ENCODE measurements at places on chromosomes 5 and 9.

- no peak for DNase-seq
Observed at GRCh38 chr5:153400931-153401330, 89.5 kb upstream of the GRIA1 start.

GRCh38 chr5:163888366-163888765 is 382.9 kb downstream of the MAT2B start:
- DNase-seq: no peak

- no peak for DNase-seq
Observed at GRCh38 chr9:89484475-89485404, 13.2 kb downstream of the SEMA4D start.

DNA sequence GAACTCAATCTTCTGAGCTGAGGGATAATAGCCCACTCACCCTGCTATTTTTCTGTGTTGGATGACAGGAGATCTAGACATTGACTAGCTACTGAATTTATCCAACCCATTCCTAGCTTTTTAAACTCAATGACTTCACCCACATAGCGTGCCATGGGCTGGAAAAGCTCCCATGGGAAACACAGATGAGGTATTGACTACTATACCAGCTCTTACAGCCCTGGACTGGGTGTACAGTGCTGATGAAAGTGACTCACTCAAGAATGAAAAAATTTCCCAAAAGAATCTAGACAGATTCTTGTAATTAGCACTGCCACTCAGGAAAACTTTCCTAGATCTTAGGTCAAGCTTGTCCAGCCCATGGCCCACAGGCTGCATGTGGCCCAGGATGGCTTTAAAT is 72.7 kb upstream of the NREP start:
- DNase-seq: no peak

DNA sequence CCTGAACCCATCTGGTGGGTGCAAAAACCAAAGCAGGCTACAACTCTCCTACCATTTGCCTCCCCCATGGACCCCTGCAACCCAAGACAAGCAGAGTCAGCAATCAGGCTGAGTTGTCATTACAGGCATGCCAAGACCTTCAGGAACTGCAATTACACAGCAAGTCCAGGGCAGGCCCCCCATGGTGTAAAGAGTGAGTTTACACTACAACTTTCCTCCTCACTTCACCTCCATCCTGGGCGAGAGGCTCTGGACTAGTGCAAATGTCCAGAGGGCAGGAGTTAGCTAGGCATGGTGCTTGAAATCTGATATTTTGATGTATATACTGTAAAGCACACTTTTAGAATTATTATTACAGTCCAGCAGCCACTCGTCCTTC is 7.0 kb upstream of the P4HA2 start:
- DNase-seq: no peak

- DNase-seq: no peak
Observed at GRCh38 chr9:28909526-28909925, 1336.2 kb upstream of the C9orf72 start.

DNA sequence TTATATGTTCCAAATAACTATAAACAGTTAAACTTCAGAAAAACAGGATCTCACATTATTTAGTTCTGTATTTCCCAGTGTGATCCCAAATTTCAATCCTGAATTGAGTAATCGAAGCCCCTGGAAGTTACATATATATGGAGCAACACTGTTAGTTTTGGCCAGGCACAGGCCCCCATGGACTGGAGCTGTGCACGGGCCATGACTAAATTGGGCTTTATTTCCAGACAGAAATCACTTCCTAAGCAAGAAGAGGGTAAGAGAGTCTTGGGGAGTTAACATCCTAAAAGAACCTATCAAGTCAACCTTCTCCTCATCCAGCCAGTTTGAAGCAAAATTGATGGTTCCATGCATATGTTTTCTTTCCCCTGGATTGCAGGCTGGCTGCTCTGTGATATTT is 393.0 kb downstream of the TMEM167A start:
- DNase-seq: no peak

- peak; percentile 68 for DNase-seq
Observed at GRCh38 chr5:96876292-96876850, at the start of gene ERAP2. TSS of gene ERAP2 (plus strand) at chr5:96876500. CDS start at chr5:96879686, 3,186 bp downstream.

- no peak for DNase-seq
Observed at GRCh38 chr5:179612577-179613459, 10.7 kb downstream of the HNRNPH1 start.

DNA sequence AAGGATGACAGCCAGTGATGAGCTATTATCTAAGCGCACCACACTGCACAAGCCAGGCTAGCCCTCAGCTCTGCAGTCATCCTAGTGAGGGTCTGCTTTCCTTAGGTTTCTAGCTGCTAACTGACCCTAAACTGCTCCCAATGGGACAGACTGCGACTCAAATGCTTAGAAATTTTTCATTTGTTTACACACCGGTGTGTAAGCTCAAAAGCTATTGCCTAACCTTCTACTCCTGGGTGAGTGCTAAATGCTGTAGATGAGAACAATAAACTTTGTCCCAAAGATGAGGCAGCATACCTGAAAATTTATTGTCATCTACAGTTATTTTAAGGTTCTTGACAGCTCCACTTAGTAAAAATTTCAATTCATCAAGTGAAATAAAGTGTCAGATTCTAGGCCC is 311.4 kb downstream of the TMEM167A start:
- no peak for DNase-seq

- no peak for DNase-seq
Observed at GRCh38 chr5:135975122-135975521, 20.3 kb upstream of the LECT2 start.

DNA sequence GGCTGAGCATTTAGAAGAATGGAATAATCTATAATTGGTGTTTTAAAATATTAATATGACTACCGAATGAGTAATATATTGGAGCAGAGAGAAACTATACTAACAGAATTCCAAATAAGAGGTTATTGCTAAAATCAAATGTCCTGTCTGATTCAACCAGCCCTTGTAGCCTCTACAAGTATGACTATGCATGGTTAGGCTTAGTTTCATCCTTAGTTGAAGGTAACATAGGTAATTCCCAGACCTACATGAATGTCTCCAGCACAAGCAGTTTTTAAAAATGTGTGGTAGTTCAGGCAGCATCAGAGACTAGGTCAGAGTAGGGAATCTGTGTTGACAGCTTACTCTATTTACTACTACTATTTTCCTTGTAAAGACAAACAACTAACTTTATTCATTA is 51.7 kb upstream of the SLC27A6 start:
- peak; percentile 4 for DNase-seq

GRCh38 chr5:78005021-78005785 is 229.1 kb upstream of the TBCA start:
- DNase-seq: no peak

- no peak for DNase-seq
Observed at GRCh38 chr5:31895199-31895820, 256.4 kb downstream of the PDZD2 start.

DNA sequence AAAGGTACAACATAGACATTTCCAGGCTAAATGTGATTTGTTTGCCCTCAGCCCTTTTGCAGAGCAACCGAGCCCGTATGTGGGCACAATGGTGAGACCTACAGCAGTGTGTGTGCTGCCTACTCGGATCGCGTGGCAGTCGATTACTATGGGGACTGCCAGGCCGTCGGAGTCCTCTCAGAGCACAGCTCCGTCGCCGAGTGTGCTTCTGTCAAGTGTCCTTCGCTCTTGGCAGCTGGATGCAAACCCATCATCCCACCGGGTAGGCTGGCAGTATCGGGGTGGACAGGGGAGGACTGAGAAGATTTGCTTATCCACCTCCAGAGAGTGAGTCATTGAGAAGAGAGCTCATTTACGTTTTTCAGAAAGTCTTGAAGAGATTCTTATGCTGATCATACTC is 17.8 kb upstream of the GLIPR2 start:
- DNase-seq: no peak

DNA sequence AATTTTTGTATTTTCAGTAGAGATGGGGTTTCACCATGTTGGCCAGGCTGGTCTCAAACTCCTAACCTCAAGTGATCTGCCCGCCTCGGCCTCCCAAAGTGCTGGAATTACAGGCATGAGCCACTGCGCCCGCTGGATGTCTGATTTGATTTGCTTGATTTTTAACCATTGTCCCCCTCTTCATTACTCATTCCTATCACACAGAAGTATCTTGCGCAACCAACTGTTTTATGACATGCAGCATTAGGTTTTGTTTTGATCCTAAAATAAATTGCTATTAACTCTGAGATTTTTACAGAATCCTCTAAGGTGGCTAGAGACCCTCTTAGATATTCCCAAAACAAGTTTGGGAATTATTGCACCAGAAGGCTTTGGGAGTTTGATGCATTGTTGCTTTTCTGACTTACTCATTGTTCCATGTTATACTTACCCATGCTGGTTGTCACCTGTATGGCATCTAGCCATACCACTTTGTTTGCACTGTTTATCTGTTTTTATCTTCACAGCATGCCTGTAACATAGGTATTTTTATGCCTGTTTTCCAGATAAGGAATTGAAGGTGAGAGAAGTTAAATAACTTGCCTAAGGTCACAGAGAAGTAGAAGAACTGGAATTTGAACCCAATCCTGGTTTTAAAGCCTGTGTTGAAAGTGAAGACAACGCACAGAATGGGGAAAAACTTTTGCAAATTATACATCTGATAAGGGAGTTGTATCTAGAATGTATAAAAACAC is 35.9 kb upstream of the PWWP2A start:
- no peak for DNase-seq

GRCh38 chr9:92295240-92295790 is 1.8 kb upstream of the IARS1 start:
- no peak for DNase-seq

DNA sequence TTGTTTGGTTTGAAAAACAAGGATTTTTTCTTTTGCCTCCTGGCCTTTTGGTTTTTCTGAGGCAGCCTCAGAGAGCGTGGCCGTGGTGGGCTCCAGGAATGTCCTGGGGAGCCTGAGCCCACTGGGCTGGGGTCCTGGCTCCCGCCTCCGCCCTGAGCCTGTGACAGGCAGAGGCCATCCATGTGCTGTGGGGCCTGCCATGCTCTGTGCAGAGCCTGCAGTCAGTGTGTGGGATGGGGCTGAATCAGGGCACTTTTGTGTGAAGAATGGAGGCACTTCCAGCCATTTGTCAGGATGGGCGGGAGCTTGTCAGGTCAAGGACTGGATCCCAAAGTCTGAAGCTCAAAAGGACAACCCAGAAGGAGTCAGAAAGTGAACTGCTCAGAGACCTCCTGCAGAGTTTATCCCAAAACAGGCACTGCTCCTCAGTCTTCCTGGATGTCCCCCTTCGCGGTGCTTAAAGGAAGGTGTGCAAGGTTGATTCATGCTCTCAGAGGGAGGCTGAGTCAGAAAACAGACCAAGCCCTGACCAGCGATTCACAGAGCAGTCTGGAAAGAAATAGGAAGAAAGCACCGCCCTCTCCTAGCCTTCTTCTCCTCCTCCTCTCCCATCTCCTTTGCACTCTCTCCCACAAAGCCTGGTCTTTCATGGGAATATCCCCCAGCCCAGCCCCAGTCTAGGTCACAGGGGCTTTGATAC is 53.2 kb downstream of the MVB12B start:
- DNase-seq: no peak

GRCh38 chr9:28024676-28025075 is 451.4 kb upstream of the C9orf72 start:
- DNase-seq: no peak

DNA sequence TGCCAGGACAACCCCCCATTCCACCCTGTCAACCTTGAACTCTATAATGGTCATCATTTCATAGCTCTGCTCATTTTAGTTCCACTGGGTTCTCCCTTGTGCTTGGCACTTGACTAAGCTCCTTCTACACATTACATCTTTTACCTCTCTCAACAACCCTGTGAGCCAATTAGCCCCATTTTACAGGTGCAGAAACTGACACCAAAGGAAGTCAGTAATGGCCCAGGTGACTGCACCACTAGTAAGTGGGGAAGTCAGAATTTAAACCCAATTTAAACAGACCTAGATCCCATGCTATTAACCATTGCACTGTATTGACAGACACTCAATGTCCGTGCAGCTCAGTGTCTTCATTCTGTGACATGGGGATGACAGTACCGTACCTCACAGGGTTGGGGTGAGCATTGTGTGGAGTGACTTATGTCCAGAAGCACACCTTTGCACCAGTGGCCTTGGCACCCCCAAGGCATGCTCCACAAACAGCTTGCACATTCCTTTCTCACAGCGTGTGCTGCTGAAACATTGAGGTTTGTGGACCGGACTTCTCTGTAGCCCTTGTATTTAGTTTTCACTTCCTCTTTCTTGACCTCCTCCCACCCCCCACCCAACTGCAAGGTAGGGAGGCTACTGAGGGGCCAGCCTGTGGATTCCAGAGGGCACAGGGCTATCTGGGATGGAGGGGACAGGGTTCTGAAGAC is 23.1 kb downstream of the IRF1 start:
- no peak for DNase-seq

GRCh38 chr5:178677429-178677828 is 50.6 kb upstream of the CLK4 start:
- DNase-seq: no peak

DNA sequence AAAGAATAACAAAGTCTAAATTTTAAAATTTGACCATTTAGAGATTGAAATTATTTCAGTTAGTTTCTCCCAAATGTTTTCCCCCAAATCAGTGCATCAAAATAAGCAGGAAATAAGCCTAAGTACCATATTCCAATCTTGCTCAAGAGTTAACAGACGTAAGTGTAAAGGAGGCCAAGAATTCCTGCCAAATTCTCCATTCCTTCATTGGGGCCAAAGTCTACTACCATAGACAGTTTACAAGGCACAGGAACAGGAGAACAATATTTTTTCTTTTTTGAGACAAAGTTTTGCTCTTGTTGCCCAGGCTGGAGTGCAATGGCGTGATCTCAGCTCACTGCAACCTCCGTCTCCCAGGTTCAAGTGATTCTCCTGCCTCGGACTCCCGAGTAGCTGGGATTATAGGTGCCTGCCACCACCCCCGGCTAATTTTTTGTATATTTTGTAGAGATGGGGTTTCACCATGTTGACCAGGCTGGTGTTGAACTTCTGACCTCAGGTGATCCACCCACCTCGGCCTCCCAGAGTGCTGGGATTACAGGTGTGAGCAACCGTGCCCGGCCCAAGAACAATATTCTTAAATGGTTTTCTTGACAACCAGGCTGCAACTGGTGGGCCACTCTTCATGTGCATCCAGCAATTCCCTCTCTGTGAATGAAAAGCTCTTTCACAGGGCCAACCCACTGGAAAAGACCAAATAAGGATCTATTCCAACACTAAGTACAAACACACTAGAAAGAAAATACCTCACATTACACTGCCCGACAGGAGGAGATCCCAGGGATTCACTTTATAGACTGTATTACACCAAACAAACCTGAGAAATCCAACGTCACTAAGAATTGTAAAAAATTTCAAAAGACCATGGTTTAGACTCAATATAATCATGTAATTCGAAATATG is 127.7 kb downstream of the MAPKAP1 start:
- no peak for DNase-seq

Measured in activated CD4-positive, alpha-beta T cell treated with anti-CD3 and anti-CD28 coated beads, Interleukin-2, Interleukin-4, amounts not matched to agents 100 ng/mL and 50 ng/mL, durations not matched to agents 16 hours and 8 hours (primary cell).